ENCODE measurements at places on chromosomes 3 and 15.
A peak's percentile ranks its signal among the peaks of the same experiment; 100 is the strongest.

GRCh38 chr3:132343018-132343612 lies 25.9 kb downstream of the ACP3 start:
- DNase-seq: peak; percentile 35

DNA sequence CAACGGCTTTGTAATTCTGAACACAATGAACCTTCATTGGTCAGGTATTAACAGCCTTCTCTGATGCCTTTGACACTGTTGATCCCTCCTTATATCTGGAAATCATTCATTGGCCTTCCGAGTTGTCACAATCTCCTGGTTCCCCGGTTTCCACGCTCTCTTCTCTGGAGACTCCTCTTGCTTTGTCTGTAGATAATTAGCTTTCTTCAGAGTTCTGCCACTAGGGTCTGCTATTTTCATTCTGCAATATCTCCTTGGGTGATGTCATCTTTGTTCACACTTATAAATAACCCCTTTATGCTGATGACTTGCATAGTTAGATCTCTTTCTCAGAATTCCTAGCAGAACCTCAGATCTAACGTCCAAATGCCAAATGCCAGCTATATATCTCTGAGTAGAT lies 583.8 kb upstream of the ZNF717 start:
- DNase-seq: peak; percentile 5

DNA sequence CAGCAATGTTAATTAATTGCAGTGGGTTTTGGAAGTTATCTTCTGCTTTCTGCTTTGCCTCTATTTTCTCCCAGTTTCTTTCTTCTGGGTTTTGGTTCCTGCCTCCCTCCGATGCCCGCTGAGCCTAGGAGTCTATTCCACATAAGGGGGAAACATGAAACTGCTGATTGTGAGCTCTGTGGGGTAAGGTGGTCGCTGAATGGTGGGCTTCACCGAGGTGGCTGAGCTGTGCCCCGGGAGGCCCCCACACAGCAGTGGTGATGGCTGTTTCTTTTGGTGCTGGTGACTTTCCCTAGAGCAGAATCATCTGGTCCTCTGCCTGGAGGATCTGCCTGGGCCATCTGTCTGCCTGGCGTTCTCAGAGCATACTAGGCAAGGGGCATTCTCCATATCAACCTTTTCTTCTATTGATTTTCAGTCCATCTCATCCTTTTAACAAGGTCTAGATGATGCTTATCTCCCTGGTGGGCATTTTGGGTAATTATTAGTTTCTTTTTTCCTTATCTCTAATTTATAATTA lies 68.8 kb upstream of the ATP2B2 start:
- no peak for DNase-seq

- DNase-seq: no peak
Observed at GRCh38 chr3:52401551-52401950, 43.4 kb downstream of the SEMA3G start.

DNA sequence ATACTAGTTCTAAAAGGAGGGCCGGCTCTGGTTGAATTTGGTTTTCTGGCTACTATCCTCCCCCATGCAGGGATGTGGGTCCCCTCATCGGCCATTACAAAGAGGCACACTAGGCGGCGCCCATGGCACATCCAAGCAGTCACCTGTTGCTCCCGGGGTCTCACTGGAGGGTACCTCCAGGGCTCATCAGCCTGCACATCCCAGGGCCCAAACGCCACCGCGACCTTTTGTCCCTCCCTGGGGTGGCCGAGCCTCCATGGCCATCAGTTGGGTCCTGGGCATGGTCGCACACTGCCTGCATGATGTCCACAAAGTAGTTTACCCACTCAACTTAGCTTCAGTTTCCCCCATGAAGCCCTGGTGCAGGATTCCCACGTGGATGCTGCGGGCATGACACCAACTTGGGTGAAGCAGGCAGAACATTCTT lies 28.3 kb downstream of the IDH3A start:
- no peak for DNase-seq

DNA sequence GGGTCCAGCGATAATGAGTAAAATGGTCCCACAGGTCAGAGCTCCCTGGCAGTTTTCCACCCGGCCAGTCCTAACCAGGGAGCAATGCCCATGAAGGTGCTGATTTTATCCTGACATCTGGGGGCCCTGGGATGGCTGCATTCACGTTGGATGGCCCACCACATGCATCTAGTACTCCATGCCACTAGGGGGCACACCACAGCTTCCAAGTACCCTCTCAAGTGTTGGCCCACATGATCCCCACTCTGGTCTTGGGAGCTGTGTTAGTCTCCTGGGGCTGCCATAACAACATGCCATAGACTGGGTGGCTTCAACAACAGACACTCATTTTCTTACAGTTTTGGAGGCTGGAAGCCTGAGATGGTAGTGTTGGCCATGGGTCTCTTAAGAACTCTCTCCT lies 225.5 kb downstream of the SLCO3A1 start:
- no peak for DNase-seq

DNA sequence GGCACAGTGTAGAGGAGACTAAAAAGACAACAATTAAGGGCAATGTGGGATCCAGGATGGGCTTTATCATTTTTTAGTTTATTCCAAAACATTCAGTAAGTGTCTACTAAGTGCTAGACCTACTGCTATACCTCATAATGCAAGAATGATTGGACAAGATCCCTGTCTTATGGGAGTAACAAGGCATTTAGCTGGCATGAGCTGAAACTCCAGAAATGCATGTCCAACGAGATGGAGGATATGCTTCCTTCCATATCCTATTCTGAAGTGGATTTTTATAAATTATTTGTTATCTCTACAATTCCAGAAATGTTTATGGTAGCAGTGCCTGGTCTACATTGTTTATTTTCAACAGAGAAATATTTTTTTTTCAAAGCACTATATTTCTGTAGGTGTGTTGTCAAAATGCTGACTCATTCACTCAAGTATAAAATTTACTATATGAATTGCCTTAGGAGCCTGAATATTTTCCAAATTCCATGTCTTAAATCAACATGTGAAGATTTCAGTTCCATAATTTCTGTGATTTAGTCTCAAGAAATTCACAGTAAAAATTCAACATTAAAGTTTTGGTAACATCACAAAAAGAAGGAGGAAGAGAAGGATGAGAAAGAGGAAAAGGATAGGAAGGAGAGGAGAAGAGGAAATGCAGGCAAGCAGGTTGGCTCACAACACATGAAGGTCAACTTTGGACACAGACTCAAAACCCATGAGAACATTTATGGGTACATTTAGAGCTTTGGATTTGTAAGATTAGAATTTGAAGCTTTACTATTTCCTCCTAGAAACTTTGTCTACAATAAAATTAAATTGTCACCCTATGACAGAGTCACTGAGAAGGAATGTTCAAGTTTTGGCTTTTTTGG lies 88.6 kb downstream of the P3H2 start:
- DNase-seq: no peak

- DNase-seq: no peak
Observed at GRCh38 chr3:24133436-24133835, 188.3 kb downstream of the NR1D2 start.

- no peak for DNase-seq
Observed at GRCh38 chr3:149214702-149215101, 6.9 kb downstream of the CP start.

- DNase-seq: no peak
Observed at GRCh38 chr15:69530991-69531664, 78.5 kb downstream of the RPLP1 start.

DNA sequence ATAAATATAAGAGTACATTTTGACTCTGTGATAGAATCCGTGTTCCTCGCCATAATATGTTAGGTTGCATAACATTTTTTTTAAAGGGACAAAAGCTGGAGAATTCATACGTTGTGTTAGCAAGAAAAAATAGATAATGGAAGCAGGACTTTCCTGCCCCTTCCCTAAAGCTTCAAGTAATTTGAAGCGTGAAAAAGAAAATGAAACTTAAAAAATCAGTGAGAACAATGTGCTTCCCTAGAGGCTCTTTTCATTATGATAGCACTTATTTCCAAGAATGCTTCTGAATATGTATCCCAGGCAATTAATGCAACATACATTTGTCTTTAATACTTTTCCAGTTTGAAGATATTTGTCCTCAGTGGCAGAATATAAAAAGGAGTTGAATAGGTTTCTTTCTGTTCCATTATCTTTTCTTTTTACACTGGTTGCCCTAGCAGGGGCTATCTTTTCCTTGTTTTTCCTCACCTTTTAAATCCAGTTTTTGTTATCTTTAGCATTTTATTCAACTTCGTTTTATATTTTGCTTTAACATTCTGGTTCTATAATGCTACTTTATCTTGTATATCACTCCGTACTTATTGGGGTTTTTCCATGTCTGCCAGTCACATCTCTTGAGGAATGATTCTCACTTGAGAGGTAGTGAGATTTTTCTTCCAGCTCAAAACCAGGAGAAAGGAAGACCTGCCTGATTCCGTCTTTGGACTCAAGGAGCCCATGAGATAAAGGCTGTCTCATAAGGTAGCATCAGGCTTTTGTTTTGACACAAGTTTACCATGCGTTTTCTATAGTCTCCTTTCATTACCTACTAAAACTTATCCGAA lies 113.8 kb downstream of the MBNL1 start:
- DNase-seq: no peak

GRCh38 chr15:97459771-97460170 lies 500.7 kb upstream of the ARRDC4 start:
- DNase-seq: no peak

DNA sequence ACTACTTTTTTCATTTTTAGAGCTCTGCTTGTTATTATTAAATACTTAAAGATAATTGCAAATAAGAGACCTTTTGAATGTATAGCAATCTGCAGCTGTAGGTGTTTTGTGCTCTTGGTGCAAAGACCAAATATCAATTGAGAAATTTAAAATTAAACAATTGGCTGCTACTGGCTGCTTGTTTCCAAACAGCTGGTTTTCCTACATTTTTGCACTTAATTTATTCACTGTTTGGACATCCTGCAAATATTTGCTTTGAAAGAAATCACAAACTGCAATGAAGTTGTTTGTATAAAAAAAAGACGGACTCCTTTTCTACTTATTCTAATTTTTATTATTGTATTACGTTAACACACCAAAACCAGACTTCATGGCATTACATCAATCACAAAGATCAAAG lies 35.6 kb downstream of the MED12L start:
- DNase-seq: no peak

GRCh38 chr3:15404767-15405166 lies 22.6 kb downstream of the METTL6 start:
- no peak for DNase-seq

DNA sequence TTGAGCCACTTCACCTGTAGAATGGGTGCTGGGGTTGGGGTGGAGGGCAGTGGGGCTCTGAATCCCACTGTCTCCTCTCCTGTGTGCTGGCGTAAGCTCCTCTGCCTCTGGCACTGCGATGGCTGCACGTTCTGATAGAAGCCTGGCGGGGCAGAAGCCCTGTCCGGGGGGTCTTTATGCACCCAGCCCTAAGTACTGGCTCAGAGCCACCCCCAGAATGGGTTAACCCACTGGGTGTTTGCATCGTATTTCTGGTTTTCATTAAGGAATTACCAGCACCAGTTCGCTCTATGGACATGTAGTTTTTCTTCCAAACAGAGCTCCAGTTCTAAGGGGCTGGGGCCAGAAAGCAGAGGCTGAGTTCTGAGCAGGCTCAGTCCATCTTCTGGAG lies 37.7 kb upstream of the CDCP1 start:
- DNase-seq: no peak

DNA sequence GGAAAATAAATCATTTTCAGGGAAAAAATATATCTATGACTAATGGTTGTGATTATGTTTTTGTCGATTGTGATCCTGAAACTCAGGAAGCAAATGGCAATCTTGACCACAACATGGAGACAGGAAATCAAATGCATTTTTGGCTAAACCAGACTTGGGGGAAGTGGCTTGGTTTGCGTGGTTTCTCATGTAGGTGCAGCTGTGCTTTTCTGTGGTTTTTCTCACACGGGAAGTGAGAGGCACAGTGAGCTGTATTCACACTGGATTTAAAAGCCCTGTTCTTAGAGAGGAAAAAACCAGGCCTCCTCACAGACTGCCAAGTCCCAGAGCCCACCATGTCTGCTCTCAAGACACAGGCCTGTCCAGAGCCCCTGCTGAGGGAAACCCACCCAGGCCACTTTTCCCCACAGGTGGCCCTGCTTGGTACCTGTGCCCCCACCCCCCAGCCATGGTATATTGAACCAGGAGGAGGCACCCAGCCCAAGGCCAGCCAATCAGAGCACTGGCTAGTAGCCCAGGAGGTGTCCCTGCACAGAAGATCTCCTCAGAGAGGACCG lies 46.1 kb downstream of the BTD start:
- peak; percentile 79 for DNase-seq

- DNase-seq: no peak
Observed at GRCh38 chr3:152076148-152076547, 192.6 kb upstream of the MBNL1 start.

DNA sequence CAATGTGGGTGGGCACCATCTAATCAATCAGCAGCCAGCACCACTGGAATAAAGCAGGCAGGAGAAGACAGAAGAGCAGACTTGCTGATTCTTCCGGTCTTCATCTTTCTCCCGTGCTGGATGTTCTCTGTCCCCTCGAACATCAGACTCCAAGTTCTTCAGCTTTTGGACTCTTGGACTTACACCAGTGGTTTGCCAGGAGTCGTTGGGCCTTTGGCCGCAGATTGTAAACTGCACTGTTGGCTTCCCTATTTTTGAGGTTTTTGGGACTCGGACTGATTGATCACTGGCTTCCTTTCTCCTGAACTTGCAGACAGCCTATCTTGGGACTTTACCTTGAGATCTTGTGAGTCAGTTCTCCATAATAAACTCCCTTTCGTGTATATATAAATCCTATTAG lies 292.8 kb downstream of the BCHE start:
- DNase-seq: no peak

DNA sequence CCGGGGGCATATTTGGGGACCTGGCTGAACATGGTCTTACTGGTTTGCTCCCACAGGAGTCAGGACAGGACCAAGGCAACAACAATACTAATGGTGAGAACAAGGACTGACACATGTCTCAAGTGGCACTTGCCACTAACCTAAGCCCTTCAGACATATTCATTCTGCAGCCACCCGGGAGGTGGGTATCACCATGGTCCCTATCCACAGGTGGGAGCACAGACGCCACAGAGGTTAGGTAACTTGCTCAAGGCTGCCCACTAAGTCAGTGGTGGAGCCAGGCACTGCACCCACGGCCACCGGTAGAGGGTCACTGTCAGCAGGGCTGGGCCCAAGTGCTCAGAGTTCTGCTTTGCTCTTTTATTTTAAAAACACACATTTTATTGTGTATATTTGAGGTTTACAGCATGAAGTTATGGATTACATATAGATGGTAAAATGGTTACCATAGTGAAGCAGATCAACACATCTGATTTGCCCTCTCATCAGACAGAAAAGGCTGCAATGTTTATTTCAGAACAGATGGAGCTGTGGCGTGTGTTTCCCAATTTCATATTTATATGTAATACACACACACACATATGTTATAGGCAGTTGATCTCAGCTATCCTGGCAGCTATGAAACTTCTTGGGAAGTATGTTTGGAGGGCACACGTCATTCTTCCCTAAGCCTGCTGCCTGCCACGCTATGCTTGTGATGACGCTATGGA lies 30.0 kb upstream of the SLC41A3 start:
- no peak for DNase-seq

DNA sequence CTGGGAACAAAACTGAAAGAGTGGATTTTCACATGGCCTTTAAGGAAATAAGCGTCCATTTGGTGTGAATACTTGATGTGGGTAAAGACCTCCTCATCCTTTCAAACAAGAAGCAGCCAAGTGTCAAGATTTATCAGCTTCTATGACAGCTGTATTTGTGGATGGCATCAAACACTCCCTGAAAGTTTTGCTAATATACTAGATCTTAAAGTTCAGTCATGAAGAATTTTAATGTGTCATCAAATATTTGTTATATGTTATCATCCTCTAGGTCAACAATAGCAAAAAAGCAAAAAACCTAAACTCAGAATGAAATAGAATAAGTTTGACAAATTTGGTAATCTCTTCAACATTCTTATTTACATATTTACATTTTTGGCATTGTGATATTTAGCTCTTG lies 29.1 kb upstream of the LYSMD4 start:
- DNase-seq: no peak
